Activated T-cell treated with anti-CD3 and anti-CD28 coated beads for 24 hours (primary cell): ENCODE measurements at places on chromosomes 11 and 22.

GRCh38 chr22:31659246-31659645 lies 2.8 kb downstream of the PISD start:
- DNase-seq = no peak

- no peak for DNase-seq
Observed at GRCh38 chr11:76462317-76462716, 17.5 kb downstream of the EMSY start.

DNA sequence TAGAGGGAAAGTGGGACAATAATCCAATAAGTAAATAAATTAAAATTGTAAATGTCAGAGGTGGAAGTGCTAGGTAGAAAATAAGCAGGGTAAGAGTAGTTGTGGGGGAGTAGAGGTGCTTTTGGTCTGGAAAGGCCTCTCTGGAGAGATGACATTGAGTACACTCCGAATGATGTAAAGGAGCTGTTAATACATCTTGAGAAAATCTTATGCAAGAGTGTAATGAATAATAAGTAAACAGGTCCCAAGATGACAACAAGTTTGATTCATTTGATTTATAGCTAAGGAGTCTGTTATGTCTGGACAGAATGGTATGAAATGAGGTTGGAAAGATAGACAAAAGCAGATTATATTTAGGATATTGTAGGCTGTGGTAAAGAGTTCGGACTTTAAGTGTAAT lies 87.5 kb downstream of the TMEM135 start:
- no peak for DNase-seq

GRCh38 chr22:41285441-41285819 lies 557 bp downstream of the RANGAP1 start:
- DNase-seq = peak; percentile 84

- no peak for DNase-seq
Observed at GRCh38 chr11:75635066-75635862, 33.6 kb downstream of the MAP6 start.

GRCh38 chr11:12801976-12802375 lies 127.8 kb downstream of the TEAD1 start:
- no peak for DNase-seq

- DNase-seq = no peak
Observed at GRCh38 chr11:134144744-134145143, 75.9 kb downstream of the JAM3 start.

GRCh38 chr22:46622081-46622521 lies 1.9 kb downstream of the GRAMD4 start:
- DNase-seq = no peak

- no peak for DNase-seq
Observed at GRCh38 chr11:80958361-80958760, 1517.5 kb upstream of the TENM4 start.
